C1 segment of cervical spinal cord (tissue), 14 donors: ENCODE measurements at places on chromosomes 3 and 15.

DNA sequence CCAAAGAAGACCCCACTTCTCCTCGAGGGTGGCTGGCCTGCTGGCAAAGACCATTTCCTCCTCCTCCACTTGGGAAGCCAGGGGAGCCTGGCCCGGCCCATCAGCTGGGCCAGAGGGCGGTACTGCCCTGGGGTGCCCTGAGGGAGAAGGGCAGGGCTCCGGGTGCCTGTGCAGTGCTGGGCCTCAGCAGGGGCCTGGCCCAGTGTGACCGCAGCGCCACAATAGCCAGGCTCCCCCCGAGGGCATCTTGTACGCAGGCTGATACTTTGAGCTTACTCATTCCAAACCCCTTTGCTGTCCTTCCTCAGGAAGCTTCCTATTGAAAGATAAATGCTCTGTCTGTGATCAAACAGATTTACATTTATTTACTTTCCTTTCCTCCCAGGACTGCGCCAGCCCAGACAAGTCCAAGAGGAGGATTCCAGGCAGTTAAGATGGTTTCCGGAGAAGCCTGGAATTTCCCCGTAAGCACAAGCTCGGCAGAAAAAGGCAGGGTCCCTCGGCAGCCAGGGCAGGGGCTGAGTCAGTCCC is 240.1 kb downstream of the XXYLT1 start:
- DNase-seq, result no peak

GRCh38 chr3:14275962-14276909 is 97.6 kb downstream of the LSM3 start:
- no peak for DNase-seq

DNA sequence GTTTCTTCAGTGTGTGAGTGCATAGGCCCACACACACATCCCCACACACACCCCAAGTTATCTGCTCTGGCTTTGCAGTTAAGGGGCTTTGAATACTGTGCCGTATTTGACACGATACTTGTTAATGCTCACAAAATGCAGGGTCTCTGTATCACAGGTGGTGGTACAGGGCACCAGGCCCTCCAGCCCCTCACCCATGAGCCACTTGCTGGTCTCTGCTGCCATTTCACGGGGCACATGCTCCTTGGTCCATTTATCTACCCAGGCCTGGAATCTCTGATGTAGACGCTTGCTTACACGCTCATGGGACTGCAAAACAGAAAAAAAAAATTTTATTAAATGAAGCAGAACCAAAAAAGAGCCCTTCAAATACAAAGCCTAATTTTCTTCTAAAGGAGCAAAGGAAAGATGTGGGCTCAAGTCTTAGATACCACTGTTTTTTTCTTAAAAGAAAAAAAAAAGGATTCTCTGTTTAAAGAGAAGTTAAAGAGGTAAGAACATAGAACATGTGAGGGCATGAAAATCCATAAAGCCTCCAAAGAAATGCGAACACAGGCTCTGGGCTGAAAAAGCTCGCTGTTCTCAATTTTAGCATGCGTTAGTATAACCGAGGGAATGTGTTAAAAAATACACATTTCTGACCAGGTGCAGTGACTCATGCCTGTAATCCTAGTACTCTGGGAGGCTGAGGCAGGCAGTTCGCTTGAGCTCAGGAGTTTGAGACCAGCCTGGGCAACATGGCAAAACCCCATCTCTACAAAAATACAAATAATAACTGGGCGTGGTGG is 3.7 kb upstream of the MAN2C1 start:
- DNase-seq, result no peak

GRCh38 chr15:95087253-95087609 is 855.9 kb downstream of the MCTP2 start:
- no peak for DNase-seq

DNA sequence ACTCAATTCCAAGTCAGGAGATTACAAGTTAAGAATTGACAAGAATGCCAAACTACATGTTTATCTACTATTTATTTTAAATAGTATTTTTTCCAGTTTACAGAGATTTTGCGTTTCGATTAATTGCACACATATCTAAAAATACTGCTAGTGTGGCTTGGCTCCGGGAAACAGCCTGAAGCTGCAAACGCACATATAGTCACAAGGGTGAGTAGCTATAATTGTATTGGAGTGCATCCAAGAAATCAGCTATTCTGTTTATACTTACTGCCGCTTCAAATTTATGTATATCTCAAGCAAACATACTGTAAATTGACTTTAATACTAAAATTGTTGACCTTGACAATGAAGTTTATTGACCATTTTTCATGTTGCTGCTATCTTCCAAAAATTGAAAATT is 77.0 kb upstream of the PLSCR5 start:
- DNase-seq, result no peak
